ENCODE measurements at places on chromosomes 3 and 15. TPM values are rescaled to one million over a fixed set of nuclear protein-coding genes. Genes with fewer than 3 reads are reported as not detected.

- no peak for DNase-seq
These were observed 106.5 kb upstream of the PROK2 start for GRCh38 chr3:71891483-71891882.

Gene CIB2
- 52.0 TPM for total RNA-seq

- no peak for DNase-seq
These were observed 48.7 kb downstream of the MYO5C start for GRCh38 chr15:52246686-52247431.

DNA sequence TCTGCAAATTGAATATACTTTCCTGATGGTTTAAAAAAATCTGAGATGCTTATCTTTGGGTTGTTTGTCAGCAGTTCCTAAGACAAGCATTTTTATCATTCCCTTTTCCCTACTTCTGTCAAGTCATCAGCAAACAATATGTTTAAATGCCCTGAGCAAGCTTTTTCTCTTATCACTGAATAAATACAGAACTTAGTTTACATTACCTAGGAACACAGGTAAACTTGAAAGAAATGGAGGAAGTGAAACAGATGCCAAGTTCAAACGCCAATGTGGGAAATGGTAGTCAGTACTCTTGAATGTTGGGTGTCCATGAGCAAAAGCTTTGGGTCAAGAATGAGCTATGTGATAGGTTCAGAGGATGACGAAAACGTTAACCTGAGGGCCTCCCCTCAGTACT, 17.2 kb upstream of the TCAIM start:
- no peak for DNase-seq

Gene CCDC39
- total RNA-seq, result 3.3 TPM

Gene RPL22L1
- total RNA-seq, result 107 TPM

Gene RARB
- total RNA-seq, result 1.4 TPM

DNA sequence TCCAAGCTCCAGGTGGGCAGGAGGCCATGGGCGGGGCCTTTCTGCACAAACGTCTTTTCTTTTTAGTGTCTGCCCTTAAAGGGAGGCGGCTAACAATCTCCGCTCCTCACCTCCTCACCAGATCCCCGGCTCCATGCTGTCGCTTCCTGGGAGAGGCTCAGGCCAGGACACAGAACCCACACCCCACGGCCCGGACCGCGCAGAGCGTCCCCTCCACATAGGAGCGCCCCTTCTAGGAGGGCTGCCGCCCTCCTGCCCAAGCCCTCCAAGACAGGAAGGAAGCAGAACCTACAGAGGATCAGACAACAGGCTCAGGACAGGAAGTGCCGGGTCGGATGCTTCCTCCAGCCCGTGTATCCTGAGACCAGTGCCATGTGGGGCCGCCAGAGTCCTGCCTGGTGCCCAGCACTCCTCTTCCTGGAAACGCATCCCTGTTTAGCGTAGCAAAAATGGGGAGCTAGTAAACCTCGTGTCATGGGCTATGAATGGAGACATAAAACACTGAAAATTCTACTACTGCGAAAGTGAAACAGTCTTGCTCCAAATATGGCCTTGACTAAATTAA, 83.2 kb upstream of the ATP10A start:
- peak; percentile 25 for DNase-seq

- DNase-seq, result peak; percentile 57
These were observed 76.3 kb upstream of the COL8A1 start for GRCh38 chr3:99562138-99562537.

Gene TIMP4
- total RNA-seq, result 0.15 TPM

Gene GOLGA6L2
- not detected for total RNA-seq

Gene ANKUB1
- total RNA-seq, result not detected

Gene MYO9A
- total RNA-seq, result 19.6 TPM

Gene KBTBD12
- total RNA-seq, result not detected

DNA sequence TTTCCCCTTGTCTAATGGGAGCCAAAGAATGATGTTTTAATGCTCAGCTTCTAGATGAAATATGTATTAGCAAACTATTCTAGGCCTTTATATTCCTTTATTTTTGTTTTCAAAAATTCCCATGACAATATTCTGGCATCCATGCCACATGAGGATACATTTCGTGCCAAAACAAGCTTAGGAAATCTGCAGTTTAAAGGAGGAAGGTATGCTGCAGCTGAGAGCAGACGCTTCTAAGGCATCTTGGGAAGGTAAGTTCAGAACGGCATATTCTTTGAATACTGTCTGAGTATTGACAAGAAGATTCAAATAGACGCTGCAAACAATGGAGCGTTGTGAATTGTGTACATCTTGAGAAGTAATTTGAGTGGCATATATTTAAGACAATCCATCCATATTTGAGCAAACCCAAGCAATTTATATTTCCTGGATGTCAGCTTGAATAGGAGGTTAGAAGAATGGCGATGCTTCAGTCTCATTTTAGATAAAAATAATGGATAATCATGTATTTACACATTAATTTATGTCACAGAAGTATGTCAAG, 158.6 kb downstream of the RAP2B start:
- no peak for DNase-seq

DNA sequence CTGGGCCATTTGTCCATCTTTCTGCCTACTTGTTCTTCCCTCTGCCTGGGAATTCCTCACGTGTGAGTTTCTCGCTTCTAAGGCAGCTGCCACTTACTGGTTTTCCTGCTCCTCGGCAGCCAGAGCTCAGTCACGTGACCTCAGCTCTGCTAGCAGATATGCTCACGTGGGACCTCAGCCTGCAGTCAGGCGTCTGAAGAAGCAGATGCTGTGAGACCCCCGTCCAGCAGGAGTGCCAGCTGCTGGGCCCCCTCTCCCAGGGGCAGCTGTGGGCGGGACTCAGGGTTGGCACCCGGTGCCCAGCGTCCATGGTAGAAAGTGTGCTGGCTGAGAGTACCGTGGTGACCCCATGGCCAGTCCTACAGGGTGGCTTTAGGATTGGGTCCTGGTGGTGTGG, 161.3 kb upstream of the TLE3 start:
- no peak for DNase-seq

GRCh38 chr3:158470944-158471638, 99.9 kb upstream of the MLF1 start:
- DNase-seq, result no peak

Gene CAMP
- not detected for total RNA-seq

Gene CCDC54
- not detected for total RNA-seq

GRCh38 chr3:24472358-24472757, 22.3 kb downstream of the THRB start:
- DNase-seq, result no peak

Gene NLGN1
- 27.7 TPM for total RNA-seq

Gene AMIGO3
- total RNA-seq, result not detected

- DNase-seq, result no peak
These were observed 175.0 kb downstream of the CFAP20DC start for GRCh38 chr3:58874795-58875194.

- no peak for DNase-seq
These were observed 12.7 kb downstream of the OXTR start for GRCh38 chr3:8756671-8757070.

DNA sequence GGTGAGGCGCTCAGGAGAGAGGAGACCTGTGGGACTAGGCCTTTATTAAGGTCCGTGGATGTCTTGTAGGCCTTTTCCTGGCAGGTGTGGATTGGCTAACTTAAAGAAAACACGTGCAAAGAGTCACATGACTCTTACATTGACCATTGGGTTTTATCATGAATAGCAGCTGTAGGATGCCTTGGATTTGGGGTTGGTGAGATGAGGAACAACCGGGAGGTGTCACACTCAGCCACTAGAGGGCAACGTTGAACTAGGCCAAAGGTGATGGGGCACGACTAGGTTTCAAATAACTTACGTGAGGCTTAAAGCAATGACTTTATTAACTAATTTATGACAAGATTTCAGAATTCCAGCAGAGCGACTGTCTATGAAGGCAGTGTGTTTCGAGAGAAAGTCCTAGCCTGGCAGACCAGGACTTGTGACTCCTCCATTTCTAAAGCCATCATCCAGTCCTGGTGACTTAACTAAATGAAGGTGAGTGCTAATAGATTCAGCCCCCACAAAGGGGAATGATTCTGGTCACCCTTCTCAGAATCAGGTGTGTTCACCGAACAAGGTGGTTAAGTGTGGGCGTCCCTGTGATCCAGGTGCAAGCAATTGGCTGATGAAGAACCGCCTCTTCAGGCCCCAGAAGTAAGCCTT, 345.6 kb downstream of the MCTP2 start:
- peak; percentile 65 for DNase-seq

GRCh38 chr15:58298879-58299850, 132.6 kb upstream of the LIPC start:
- no peak for DNase-seq

DNA sequence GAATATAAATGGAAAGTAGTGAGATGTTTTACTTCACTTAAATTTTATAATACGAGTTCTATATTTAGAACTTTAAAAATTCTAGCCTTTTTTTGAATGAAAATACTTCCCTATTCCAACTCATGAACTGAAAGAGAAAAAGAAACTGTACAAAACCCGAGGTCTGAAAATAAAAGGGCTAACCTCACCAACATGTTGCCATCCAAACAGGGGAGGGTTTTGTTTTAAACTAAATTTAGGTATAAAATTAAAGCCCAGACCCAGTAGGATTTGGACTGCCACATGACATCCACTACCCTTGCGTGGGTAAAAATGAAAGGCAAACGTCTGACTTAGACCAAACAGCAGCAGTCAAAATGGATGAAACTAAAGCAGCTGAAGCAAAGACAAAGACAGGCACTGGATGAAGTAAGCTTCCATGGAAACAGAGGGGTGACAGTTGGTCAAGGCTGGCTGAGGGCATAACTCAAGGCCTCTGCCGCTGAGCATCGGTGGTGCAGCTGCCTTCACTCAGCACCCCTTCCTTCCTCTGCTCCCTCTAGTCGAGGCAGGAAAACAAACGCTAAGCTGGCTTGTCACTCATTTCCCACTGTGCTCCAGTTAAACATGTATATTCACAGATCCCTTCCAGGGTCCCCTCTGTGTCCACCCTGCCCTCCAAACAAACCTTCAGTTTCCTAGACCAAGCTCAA, 58.1 kb downstream of the TM4SF4 start:
- no peak for DNase-seq

- DNase-seq, result no peak
These were observed 516.7 kb upstream of the CFAP20DC start for GRCh38 chr3:59566481-59566975.

Gene STAB1
- total RNA-seq, result not detected

DNA sequence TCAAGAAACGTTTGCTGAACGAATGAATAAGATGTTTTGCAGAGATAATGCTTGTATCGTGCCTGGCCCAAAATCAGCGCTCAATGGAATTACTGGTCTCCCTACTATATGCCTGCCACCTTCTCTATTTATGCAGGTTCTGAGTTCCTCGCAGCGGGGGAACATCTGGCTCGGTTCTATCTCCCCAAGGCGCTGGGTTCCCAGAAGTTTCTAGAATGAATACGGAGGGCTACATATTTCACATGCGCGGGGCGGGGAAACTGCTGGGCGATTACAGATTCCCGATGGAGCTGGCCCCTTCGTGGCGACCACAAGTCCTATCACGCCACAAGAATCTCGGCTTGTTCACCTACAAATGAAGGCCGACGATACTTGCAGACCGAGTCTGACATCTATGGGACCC, 411 bp upstream of the EIF2B5 start:
- no peak for DNase-seq

DNA sequence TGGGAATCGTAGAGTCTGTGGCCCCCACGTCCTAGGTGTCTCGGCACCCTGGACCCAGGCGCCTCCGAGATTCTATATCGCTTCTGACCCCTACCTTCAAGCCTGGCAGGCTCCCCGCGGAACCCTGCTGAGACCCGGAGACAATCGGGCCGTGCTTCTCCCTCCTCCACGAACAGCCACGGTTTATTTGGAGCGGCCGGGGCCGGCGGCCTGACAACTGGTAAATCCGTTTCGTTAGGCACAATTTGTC, 1.4 kb downstream of the GATA2 start:
- DNase-seq, result peak; percentile 57

DNA sequence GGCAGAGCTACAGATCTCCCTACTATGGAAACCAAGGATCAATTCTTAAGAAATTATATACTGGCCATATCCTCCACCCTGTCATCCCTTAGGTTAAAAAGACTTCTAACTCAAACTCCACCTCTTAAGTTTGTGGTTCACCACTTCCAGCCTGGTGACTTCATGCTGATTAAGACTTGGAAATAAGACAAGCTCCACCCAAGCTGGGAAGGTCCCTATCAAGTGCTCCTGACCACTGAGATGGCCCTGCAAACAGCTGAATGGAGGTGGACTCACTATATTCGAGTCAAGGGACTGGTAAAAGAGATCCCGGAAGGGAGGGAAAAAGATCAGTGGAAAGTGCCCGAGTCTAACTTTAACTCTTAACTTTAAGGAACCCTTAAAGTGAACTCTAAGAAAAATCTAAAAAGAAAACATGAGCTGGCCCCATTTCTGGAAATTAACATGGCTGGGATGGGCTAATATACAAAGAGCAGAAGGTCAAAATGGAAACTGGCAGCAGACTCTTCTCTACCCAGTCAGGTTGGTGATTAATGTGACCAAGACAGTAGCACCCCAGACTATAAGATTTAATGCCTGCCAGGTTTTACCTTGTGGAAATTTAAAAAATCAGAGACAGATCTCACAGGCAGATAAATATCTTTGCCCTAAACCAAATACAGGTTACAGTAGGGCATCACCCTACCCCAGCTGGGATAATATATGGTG, 43.9 kb downstream of the PPCDC start:
- no peak for DNase-seq

GRCh38 chr3:189233225-189233858, 61.6 kb downstream of the TPRG1 start:
- peak; percentile 75 for DNase-seq

All from neural progenitor cell (in vitro differentiated cells).